Esophagus squamous epithelium (tissue), 5 donors: ENCODE measurements at places on chromosomes 2 and 18.

GRCh38 chr2:7427293-7428060, 510.3 kb downstream of the RNF144A start:
- no peak for DNase-seq

GRCh38 chr2:14751581-14751980, 119.1 kb downstream of the LRATD1 start:
- DNase-seq: no peak

DNA sequence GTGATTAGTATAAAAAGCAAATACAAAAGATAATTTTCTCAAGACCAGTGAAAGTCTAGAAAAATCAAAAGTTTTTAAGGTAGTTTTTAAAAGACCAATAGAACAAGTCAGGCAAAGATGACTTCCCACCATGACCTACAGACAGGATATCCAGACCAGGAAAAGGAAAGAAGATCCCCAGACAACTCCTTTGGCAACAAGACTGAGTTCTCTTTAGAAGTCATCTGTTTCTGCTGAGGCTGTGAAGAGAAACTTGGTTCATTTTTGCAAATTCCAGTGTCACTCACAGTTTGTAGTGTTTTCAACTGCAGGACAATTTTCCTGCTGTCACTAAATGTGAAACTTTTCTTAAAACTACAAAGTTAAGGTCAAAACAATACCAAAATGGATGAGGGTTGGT, 240.9 kb upstream of the SIX2 start:
- DNase-seq: no peak

DNA sequence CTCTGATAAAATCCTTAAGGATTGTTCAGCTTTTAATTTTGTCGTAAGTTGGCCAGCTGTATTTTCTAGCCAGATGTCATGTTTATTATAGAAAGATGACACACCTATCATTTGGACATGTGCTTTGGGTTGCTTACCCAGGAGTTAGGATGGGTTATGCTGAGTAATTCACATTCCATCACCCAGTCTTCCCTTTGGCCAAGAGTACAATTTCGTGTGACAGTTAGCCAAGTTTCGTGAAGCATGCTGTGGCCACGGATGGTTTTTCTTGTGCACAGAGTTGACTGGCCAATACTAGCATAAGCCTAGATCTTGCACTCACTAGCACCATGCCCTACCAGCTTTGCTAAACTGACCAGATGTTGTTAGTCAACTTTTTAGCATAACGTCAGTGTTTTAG, 5.8 kb downstream of the MAPRE3 start:
- no peak for DNase-seq

GRCh38 chr2:117760916-117761315, 53.6 kb upstream of the DDX18 start:
- no peak for DNase-seq

DNA sequence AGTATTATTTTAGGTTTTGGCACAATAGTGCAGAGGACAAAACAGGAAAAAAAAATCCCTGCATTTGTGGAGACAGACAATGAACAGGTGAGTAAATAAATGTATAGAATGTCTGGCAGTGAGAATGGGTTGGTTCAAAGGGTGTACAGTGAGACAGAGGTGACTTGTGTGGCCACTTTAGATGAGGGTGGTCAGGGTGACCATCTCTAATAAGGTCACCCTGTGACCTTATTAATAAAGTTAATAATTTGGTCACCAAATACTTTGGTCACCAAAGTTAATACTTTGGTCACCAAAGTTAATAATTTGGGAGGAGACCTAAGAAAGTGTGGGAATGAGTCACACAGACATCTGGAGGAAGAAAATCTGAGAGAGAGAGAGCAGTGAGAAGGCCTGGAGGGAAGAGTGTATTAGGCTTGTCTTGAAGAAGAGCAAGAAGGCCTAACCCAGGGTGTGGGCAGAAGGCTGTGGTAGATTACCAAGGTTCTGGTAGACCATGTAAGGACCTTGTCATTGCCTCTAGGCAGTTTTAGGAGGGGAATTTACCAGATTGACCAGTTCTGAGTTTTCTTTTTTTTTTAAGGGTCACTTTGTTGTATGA, 1368.4 kb upstream of the CELF4 start:
- DNase-seq: no peak

DNA sequence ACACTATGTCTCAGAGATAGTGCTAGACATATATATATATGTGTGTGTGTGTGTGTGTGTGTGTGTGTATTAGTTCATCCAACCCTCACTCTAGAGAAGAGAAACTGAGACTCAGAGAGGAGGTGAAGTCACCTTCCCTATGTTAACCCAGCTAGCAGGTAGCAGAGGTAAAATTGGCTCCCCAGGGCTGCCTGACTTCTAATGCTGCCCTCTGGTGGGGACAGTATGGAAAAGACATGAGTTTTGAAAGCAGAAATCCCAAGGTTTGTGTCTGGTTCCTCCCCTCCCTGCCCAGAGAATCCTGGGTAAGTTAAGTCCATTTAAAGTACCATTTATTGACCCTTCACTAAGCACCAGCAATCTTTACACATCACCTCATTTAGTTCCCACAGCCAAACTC, 137.7 kb downstream of the THNSL2 start:
- no peak for DNase-seq

DNA sequence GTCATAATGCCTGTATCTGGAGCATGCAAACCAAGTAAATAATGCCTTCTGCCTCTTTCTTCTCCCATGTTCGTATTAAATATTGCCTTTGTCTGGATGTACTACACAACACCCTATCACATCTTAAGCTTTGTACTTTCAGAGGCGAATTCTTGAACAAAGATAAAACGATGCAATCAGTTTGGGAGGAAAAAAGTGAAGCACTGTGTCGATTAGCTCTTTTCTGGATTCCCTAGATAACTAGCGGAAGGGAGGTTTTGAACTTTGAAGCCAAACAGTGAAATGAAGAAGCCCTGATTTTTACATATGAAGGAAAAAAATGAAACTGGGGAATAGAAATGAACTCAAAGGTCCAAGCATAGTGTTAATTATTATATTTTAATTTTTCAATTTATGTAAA, 44.7 kb downstream of the CAVIN2 start:
- no peak for DNase-seq

GRCh38 chr2:216418981-216419380, 6.7 kb downstream of the SMARCAL1 start:
- no peak for DNase-seq

- no peak for DNase-seq
Measured at GRCh38 chr2:68776124-68776523, 41.5 kb downstream of the ARHGAP25 start.

- DNase-seq: no peak
Measured at GRCh38 chr2:153584244-153584643, 105.7 kb upstream of the RPRM start.

DNA sequence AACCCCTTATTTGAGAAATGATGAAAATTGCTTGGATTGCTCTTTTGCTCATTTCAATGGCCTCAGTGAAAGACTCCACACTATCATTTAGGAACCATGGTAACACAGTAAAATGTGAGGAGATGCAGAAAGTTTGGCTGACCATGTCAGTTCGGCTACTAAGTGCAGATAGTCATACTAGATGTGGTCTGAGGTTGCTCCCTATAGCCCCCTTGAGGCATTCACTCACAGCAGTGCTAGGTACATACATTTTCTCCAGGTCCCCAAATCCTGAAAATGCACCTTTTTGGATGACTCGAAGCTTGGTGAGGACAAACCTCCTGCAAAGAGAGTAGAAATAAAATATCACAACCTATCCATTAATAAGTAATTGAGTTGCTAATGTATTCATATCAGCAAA, 86.3 kb downstream of the FSHR start:
- no peak for DNase-seq

GRCh38 chr2:88829607-88830463, 138.4 kb downstream of the RPIA start:
- no peak for DNase-seq

DNA sequence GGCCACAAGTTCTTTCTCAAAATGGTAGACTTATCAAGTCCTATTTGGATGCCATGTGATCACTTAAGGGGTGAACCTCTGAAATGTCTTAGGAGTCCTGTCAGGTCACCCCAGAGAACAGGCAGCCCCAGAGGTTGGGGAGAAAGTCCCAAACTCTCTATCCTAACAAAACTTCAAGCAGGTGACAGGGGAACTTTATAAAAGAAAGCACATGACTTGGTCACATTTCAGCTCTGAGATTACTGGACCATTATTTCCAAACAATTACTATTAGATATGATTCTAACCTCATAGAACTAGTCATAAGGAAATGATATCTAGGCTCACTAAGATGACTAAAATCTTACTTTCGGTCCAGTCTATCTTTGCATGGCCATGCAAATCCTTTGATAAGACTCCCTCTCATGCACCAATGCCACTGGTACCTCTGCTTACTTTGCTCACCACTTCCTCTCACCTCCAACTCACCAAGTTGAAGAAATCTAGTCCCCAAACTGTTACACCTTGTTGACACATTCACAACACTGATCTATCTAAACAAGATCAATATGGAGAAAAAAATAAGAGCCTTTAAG, 107.0 kb downstream of the GALNT14 start:
- DNase-seq: no peak

- no peak for DNase-seq
Measured at GRCh38 chr2:126303113-126303512, 352.8 kb upstream of the GYPC start.

GRCh38 chr2:240447934-240448333, 12.5 kb downstream of the GPC1 start:
- DNase-seq: no peak

GRCh38 chr2:3493615-3494007, 25.7 kb downstream of the ADI1 start:
- no peak for DNase-seq

GRCh38 chr2:101446869-101447268, 28.0 kb downstream of the RFX8 start:
- no peak for DNase-seq

GRCh38 chr2:17416884-17417391, 101.3 kb downstream of the RAD51AP2 start:
- no peak for DNase-seq

- DNase-seq: no peak
Measured at GRCh38 chr2:26745609-26746327, 18.3 kb upstream of the SLC35F6 start.

GRCh38 chr18:24954341-24954740, 397.6 kb downstream of the ZNF521 start:
- no peak for DNase-seq

- DNase-seq: no peak
Measured at GRCh38 chr2:127545796-127546195, 10.3 kb downstream of the MYO7B start.

DNA sequence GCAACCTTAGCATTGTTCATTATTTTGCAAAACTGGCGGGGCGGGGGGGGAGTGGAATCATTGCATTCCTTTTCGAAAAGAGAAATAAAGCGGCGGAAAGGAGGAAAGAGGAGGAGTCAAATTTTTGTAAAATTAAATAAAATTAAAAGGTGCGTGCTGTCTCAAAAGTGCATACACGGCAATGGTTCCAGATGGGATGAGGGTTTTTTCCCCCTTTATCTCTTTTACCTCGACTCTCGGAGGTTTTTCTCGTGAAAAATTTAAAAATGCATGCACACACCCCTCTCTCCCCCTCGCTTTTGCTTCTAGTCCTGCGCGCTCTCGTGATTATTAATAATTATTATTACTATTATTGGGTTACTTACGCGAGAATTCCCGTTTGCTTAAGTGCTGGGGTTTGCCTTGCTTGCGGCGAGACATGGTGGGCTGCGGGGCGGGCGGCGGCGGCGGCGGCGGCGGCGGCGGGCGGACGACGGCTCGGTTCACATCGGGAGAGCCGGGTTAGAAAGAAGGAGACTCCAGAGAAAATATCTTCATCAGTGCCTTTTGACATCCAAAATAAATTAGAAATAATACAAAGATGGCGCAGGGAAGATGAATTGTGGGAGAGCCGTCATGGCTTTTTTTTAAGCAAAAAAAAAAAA, 481 bp downstream of the BCL11A start:
- DNase-seq: no peak

DNA sequence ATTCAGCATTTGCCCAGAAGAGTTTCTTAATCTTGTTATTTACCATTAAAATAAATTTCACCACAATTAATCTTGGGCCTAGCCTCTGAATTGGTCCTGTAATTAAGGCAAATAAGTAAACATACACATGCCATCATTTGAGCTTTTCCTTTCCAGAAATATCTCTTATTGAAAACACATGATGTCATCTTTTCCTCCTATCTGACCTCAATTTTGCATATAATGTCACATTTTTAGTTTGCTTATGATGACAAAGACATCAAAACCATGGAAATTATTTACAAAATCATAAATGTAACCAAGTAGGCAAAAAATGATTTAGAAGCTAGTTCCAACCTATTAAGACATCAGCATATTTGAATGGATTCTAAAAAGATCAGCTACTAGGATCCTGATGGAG, 915.5 kb downstream of the ERBB4 start:
- no peak for DNase-seq

DNA sequence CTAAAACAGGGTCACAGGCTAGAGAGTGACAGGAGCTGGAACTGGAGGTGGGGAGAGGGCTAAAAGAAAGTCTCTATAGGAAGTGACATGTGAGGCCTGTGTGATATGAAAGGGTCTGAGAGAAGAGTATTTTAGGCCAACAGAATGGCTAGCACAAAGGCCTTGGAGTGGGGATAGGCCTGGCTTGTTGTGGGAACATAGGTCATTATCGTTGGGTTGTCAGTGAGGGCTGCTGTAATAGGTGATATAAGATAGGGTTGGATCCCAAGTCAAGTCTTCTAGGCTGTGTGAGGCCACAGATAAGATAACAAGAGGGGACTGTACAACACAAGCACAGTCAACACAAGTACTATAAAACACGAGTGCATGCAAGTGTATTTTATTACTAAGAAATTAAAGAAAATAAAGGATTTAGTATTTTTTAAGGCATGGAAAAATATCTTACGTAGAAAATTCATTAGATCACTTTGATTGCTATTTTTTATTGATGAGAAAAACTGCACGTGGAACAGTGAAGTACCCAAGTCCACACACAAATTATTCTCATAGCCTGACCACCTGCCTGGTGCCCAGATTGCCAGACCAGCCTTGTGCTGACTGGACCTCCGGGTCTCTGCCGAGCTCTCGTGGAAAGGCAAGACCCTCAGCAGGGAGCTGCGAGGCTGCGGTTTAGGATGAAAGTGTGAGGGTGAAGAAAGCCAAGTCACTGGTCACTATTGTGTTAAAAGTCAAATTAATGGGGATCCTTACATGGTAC, 14.1 kb downstream of the LTBP1 start:
- no peak for DNase-seq

- no peak for DNase-seq
Measured at GRCh38 chr2:23659773-23660172, 267.1 kb downstream of the ATAD2B start.

GRCh38 chr2:113305146-113305545, 26.4 kb upstream of the PAX8 start:
- DNase-seq: no peak

- no peak for DNase-seq
Measured at GRCh38 chr2:128756365-128756717, 437.7 kb upstream of the HS6ST1 start.

GRCh38 chr2:152542995-152543481, 174.2 kb downstream of the PRPF40A start:
- DNase-seq: no peak
